Activated T-helper 1 cell treated with anti-CD3 and anti-CD28 coated beads, Interleukin-12 subunit alpha, Interleukin-12 subunit beta, Interleukin-2, Interleukin-4 antibody, amounts not matched to agents 30 ng/mL and 10 ng/mL and 1 ng/mL, durations not matched to agents 14 hours and 24 hours and 36 hours (primary cell): ENCODE measurements at places on chromosomes 5 and 9. TPM values are rescaled to one million over a fixed set of nuclear protein-coding genes. Genes with fewer than 3 reads are reported as not detected.

GRCh38 chr9:81579381-81579780 is 110.0 kb downstream of the TLE1 start:
- H3K4me3 ChIP-seq: no peak overlapping the region
- no peaks in the 10 kb centered on the region for H3K4me1 ChIP-seq
- no peaks in the 10 kb centered on the region for H3K36me3 ChIP-seq
- H3K27ac ChIP-seq: no peak overlapping the region
- no peak for DNase-seq

Gene TAF1L
- total RNA-seq: 0.03 TPM in 1 of 2 replicates, not detected in the other

Gene ZNF883
- total RNA-seq: not detected in 2 replicates

Gene RCL1
- 53.3 and 53.4 TPM in 2 replicates for total RNA-seq

DNA sequence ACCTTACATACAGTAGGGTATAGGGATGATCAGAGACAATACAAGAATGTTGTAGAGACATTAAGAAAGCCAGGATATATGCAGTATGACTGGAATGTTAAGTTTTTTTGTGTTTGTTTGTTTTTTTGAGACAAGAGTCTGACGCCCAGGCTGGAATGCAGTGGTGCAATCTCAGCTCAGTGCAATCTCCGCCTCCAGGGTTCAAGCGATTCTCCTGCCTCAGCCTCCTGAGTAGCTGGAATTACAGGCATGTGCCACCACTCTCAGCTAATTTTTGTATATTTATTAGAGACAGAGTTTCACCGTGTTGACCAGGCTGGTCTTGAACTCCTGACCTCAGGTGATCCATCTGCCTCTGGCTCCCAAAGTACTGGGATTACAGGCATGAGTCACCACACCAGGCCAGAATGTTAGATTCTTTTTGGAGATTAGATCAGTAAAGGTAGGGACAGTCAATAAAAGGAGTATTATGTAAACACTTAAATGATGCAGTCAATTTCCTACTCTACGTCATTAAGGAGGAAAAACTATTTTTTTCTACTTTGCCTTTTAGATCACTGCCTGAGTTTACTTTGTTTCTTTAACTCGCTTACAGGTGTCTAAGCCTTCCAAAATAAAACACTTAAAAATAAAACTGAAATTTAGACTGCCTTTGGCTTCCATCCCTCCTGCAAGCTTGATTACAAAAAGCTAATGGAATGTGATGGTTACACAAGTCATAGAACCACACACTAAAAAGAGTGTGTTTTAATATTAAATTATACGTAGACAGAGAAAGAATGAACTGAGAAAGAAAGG is 6.8 kb upstream of the HNRNPA0 start:
- H3K27me3 ChIP-seq: peaks cover 15% of the 10 kb centered on the region
- peaks cover 2% of the 10 kb centered on the region for H3K36me3 ChIP-seq
- H3K4me1 ChIP-seq: no peaks in the 10 kb centered on the region
- DNase-seq: no peak
- H3K4me3 ChIP-seq: no peak overlapping the region

- no peaks in the 10 kb centered on the region for H3K4me1 ChIP-seq
- H3K27ac ChIP-seq: no peak overlapping the region
- DNase-seq: no peak
- no peaks in the 10 kb centered on the region for H3K27me3 ChIP-seq
- no peaks in the 10 kb centered on the region for H3K36me3 ChIP-seq
Measured at GRCh38 chr5:158099571-158100105, 240.7 kb upstream of the CLINT1 start.
